GM23338 (cell line): ENCODE measurements at places on chromosomes 12 and 14.

DNA sequence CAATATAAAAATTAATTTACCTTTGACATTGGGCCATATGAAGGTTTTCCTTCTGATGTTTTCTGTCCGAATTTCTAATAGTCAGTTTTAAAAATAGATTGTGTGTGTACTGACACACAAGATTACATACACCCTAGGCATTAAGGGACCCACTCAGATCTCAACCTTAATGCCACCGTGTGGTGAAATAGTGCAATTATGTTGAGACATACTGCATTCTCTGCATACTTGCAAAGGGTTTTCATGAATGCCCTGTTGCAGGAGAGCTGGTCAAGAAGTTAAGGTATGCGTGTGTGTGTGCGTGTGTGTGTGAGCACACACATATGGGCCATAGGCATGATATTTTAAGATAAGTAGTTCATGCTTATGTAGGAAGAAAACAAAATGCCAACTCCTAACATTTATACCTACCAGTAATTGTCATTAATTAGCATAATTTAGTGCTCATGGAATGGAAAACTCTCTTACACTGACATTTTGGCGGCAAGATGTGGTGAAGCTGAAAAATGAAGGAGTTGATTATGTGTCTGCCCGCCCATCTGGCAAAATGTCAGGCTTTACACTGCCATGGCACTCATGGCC is 58.8 kb downstream of the PIK3C2G start:
- DNase-seq, result peak; percentile 78

DNA sequence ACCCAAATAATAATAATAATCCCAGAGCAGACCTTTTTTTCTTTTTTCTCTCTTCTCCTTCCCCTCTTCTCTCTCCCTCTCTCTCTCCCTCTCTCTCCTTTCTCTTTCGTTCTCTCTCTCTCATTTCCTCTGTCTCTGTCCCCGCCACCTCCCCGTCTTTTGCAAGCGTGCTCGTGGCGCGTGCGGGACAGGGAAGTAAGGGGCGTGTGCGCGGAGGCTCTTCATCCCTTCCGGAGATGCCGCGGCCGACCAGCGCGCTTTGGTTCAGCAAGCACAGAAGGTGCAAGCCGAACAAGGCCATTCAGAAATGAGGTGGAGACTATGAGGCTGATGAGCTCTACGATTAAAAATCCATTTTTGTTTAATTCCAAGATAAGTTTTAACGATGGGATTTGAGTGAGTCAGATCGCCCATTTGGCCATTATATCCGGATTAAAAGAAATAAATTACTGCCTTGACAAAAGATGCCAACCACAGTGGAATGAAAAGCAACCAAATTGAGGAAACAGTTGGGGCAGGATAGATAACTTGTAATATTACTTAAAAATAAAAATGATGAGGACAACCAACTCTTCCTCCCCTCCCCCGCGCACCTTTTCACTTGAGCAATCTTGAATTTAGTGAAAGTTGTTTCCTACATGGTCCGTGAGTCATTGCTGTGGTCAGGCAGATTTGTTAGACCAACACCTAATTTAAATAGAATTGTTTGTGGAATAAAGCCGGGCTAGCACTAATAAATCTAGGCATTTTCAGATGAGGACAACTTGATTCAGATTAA is 1.2 kb upstream of the AMIGO2 start:
- peak; percentile 53 for DNase-seq

- DNase-seq, result peak; percentile 95
Measured at GRCh38 chr14:81315341-81315740, 84.8 kb downstream of the STON2 start.

GRCh38 chr14:32023540-32023939 is 53.6 kb upstream of the ARHGAP5 start:
- DNase-seq, result no peak

- no peak for DNase-seq
Measured at GRCh38 chr12:115440438-115440837, 756.5 kb upstream of the TBX3 start.

GRCh38 chr14:106436310-106436905 is 910.0 kb downstream of the TMEM121 start:
- DNase-seq, result peak; percentile 39

DNA sequence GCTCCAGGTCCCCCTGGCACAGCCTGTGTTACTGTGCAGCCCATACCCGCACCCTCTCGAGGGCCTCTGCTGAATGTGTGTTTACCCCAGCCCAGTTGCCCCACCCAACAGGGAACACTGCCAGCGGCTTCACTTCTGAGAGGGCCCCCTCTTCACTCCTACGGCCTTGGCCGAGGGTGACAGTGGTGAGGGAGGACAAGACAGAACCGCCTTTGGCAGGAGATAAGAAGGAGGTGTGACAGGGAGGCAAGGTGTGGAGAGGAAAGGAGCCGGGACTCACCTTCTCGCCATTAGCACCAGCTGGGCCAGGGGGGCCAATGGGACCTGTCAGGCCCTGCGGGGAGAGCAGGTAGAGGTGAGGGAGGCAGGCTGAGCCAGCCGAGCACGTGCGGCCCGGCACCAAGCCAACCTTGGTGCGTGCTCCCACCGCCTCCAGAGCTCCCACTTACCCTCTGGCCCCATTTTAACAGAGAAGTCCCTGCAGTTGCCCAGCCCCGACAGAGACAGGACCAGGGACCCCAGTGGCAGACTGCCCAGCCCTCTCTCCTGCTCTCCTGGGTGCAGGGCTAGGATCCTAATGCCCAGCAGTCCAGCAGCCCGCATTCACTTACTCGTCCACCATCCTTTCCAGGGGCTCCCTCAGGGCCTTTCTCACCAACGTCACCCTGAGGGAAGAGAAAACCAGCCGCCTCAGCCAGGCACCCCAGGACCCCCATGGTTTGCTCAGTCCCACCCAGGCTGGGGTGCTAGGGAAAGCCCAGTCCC is 18.3 kb downstream of the TMEM106C start:
- DNase-seq, result no peak

DNA sequence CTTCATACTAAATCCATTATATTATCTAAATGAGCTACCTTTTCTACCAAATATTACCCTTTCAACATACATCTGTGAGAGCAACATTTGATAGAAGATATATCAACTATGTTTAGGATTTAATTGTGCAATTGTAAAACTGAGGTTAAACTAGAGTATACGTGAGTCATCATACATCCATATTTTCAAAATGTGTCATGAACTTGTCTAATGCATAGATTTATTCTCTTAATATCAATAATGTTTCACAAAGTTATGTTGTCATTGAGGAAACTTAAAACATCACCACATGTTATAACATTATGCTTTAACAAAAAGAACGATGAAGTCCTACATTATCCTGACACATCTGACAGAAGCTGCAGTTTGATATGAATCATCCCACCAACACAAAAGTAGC is 645.5 kb upstream of the NOVA1 start:
- DNase-seq, result no peak

DNA sequence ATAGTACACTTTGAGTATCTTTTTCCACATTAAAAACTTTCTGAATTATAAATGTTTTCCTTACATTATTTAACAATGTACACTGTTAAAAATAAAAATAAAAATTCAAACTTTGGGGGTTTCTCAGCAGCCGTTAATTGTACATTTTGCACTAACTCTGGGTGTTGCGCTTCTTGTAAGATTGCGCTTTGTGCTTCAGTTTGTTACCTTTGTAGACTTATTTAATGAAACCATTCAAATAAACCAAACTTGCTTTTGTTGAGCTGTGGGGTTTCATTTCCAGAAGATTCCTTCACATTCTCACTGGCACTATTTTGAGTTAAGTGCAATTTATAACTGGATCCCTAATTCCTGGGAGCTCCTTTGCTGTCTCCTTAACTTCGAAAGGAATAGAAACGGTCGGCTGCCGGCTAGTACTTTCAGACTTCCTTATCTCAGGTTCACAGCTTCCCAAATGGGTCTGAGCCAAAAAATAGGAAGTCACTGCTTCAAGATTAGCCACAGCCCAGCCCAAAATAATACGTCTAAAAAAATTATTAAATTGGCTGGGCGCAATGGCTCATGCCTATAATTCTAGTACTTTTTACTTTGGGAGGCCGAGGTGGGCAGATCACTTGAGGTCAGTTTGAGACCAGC is 38.2 kb downstream of the RAD52 start:
- DNase-seq, result no peak

DNA sequence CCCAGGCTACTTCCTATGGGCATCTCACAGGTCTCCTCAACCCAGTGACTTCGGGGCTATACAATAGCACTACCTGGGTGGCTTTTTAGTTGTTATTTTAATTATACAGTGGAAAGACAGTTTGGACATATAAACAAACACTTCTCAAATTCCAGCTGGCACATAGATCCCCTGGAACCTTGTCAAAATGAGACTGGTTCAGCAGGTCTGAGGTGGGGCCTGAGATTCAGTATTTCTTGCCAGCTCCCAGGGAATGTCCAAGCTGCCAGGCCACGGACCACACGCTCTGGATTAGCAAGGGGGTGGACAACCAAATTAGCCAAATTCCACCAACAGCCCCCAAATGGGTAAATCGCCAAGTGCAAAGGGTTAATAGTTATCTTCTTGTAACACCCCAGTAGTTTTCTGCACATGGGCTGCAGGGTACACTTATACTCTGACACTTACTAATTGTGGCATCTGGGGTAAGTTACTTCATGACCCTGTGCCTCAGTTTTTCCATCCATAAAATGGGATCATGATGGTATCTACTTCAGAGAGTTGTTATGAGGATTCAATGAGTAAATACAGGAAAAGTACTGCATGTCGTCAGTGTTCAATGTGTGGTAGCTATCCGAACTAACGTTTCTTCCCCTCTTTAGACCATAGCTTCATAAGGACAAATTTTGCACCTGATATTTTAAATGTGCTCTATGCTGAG is 789.4 kb upstream of the TBX3 start:
- no peak for DNase-seq

- DNase-seq, result no peak
Measured at GRCh38 chr14:59245809-59246295, 57.4 kb downstream of the DAAM1 start.

GRCh38 chr14:104131968-104132732 is 6.2 kb upstream of the KIF26A start:
- no peak for DNase-seq

DNA sequence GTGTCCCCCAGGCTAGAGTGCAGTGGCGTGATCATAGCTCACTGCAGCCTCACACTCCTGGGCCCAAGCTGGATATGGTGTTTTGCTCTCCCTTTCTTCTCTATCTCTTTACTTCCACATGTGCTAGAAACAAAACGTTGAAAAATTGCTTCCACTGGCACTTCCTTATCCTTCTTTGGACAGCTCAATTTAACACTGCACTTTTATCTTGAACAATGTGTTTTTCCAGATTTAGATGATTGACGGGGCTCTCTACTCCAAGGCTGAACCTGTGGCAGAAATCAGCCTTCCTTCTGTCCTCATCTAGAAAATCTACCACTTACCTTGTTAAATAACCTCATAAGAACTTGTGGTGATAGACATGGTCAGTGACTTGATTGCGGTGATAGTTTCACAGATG is 165.1 kb downstream of the DAD1 start:
- DNase-seq, result no peak
